ENCODE measurements at places on chromosomes 5 and 9. TPM values are rescaled to one million over a fixed set of nuclear protein-coding genes. Genes with fewer than 3 reads are reported as not detected.

- no peaks in the 10 kb centered on the region for H3K27me3 ChIP-seq
- H3K36me3 ChIP-seq: no peaks in the 10 kb centered on the region
- no peaks in the 10 kb centered on the region for H3K4me1 ChIP-seq
- no peak overlapping the region for H3K4me3 ChIP-seq
These were observed 300.5 kb downstream of the DEPDC1B start for GRCh38 chr5:60399507-60399906.

DNA sequence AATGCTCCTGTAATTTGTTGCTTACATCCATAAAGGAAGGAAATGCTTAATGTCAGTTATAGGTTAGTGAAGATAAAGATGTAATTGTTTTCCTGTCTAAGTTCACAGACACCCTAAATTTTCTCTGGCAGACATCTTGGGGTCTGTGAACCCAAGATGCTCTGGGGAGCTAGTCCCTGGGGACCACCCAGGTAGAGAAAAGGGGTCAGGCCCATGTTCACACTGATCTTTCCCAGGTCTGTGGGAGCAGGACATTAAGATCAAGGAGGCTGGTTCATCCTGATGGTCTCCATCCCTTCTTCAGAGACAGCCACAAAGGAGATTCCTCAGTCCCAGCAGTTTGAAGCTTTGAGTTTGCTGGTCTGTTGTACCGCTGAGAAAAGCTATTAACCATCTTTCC, 267.5 kb downstream of the ARHGAP26 start:
- peaks cover 21% of the 10 kb centered on the region for H3K4me1 ChIP-seq
- no peak for DNase-seq
- H3K27ac ChIP-seq: no peak overlapping the region
- H3K36me3 ChIP-seq: peaks cover 28% of the 10 kb centered on the region
- no peak overlapping the region for H3K4me3 ChIP-seq

- peak overlapping the region; percentile 98 for H3K27ac ChIP-seq
- DNase-seq: no peak
- H3K4me3 ChIP-seq: no peak overlapping the region
- no peaks in the 10 kb centered on the region for H3K27me3 ChIP-seq
These were observed 1.9 kb upstream of the PJA2 start for GRCh38 chr5:109411627-109412026.

DNA sequence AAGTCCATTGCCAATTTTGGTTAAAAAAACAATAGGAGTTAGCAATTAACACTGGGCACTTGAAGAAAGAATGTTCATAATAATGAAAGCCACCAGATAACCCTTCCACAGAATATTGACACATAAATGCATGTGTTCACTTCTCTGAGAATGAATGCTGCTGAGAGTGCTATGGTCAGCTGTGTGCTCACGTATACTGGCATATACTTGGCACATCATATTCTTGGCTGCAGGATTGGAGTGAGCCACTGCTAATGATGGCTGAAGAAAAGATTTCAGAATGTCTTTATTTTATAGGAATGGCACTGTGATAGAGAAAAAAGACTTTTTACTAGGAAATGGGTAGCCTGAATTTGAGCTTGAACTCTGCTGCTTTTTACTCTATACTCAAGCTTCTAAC, 46.0 kb upstream of the SMARCA2 start:
- no peak for DNase-seq
- H3K27ac ChIP-seq: no peak overlapping the region
- H3K27me3 ChIP-seq: no peaks in the 10 kb centered on the region
- H3K4me3 ChIP-seq: no peak overlapping the region

DNA sequence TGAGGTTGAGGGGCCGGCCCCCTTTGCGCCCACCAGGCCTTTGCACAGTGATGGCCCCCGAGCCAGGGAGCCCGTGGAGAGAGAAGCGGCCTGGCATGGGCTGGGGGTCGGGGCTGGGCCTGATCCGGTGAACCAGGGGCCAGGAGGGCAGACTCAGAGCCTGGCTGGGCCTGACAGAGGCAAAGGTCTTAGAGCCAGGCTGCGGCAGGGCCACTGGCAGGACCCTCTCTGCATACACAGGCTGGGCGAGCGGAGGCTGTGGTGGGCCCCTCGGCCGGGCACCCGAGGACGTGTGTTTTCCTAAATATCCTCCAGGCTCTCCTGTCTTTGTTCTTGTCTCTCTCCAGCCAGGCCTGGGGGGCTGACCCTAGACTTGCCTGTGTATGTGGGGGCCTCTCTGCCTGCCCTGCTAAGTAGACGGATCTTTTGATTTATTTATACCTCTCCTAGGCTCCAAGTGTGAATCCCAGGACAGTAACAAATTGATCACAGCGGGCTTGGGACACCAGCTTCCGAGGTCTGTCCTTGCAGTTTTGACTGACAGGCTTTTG, 933 bp downstream of the NEK6 start:
- H3K4me3 ChIP-seq: peak overlapping the region; percentile 84
- no peaks in the 10 kb centered on the region for H3K36me3 ChIP-seq
- H3K27ac ChIP-seq: peak overlapping the region; percentile 84
- peaks cover 50% of the 10 kb centered on the region for H3K4me1 ChIP-seq
- H3K27me3 ChIP-seq: no peaks in the 10 kb centered on the region

DNA sequence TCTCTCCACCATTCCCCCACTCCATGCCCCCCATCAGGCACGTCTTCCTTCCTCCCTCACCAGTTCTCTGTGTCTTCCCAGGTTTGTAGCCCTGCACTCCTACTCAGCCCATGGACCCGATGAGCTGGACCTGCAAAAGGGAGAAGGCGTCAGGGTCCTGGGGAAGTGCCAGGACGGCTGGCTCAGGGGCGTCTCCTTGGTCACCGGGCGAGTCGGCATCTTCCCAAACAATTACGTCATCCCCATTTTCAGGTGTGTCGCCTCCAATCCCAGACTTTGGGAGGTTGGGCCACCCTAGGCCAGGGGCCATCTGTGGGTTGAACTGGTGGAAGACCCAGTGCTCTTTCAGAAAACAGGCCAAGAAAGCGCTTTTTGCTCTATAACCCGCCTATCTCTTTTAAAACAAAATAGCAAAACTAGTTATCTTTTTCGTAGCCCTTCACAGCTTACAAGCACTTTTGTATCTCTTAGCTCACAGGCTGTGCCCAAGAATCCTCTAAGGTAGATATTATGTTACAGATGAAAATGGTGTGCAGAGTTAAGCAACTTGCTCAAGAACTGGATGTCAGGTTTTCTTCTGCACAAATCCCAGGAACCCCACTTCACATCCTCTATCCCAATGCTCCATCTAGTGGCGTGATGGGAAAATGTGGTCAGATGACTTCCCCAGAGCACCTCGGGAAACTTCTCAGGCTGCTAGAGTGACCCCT, 56.2 kb downstream of the PLAC8L1 start:
- peaks cover 22% of the 10 kb centered on the region for H3K4me1 ChIP-seq
- no peaks in the 10 kb centered on the region for H3K27me3 ChIP-seq
- no peak overlapping the region for H3K4me3 ChIP-seq
- H3K36me3 ChIP-seq: no peaks in the 10 kb centered on the region

GRCh38 chr9:37251452-37251851, 131.1 kb downstream of the ZCCHC7 start:
- no peak for DNase-seq
- H3K27ac ChIP-seq: no peak overlapping the region
- H3K4me1 ChIP-seq: peaks cover 5% of the 10 kb centered on the region
- no peaks in the 10 kb centered on the region for H3K27me3 ChIP-seq

The ARL14EPL gene
- total RNA-seq: not detected

The SPOCK1 gene
- total RNA-seq: 28.6 TPM

The SLC6A19 gene
- not detected for total RNA-seq

The TMOD1 gene
- total RNA-seq: 186 TPM

The LCN6 gene
- total RNA-seq: 14.6 TPM

Measured in left ventricle myocardium inferior (tissue), 1 donor.